Myocyte (in vitro differentiated cells): ENCODE measurements at places on chromosomes 1 and 21. TPM values are rescaled to one million over a fixed set of nuclear protein-coding genes. Genes with fewer than 3 reads are reported as not detected.

GRCh38 chr1:88731475-88732269 lies 47.6 kb downstream of the PKN2 start:
- DNase-seq: peak; percentile 84

- DNase-seq: peak; percentile 24
These were observed 61.1 kb downstream of the HNRNPR start for GRCh38 chr1:23282957-23283356.

DNA sequence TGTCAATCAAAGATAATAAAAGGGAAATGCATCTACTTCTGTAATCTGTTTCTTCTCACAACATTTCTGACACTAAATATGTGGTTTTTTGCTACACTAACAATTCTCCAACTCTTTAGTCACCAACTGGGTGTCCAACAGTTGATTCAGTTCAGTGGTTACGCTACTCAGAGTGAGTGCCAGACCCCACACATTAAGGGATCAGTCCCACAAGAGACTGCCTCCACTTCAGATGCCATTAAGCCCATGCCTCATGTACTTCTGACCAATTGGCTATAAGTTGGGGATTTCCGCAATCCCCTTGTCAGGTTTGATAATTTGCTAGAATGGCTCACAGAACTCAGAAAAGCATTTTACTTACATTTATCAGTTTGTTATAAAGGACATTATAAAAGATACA lies 28.4 kb downstream of the RNF2 start:
- DNase-seq: no peak

Gene FGGY
- total RNA-seq: 21.0 and 24.8 TPM in 2 replicates
